ENCODE measurements at places on chromosomes 12 and 14. TPM values are rescaled to one million over a fixed set of nuclear protein-coding genes. Genes with fewer than 3 reads are reported as not detected.

GRCh38 chr14:93619176-93619793, 169.0 kb downstream of the PRIMA1 start:
- ATAC-seq: no peak

The ABCD2 gene
- 0.12 TPM for total RNA-seq

DNA sequence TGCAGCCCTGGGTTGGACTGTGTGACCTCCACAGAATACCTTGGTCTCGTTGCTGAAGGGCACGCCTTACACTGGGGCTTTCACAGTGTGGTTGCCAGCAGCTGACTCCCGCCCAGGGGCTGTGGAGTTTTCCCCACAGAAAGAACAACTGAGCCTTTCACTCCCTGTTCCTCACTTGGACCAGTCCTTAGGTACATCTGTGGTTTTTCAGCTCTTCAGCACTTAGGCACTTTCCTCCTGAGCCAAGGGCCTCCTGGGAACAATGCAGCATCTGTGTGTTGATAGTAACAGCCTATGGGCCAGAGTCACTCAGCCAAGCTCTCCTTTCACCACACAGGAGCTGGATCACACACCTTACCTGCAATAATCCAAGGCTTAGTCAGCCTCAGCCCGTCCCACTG, 25.0 kb downstream of the ERP27 start:
- peak; percentile 95 for ATAC-seq

GRCh38 chr12:1369938-1370500, 224.4 kb downstream of the FBXL14 start:
- ATAC-seq: no peak

DNA sequence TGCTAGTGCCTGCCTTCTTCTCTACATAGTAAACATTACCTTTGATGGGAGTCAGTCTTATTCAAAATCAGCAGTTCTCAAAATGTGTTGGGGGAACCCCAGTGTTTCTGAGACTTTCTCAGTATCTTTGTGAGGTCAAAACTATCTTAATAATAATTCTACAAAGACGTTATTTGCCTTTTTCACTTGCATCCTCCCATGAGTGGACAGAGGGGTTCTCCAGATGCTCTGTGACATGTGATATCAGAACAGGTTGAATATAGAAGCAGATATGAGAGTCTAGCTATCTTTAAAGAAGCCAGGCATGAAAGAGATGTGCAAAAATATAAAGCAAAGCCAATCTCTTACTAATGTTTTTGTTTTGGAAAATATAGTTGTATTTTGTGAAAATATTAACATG, 144.7 kb downstream of the KTN1 start:
- ATAC-seq: no peak

The CACNA2D4 gene
- 1.1 TPM for total RNA-seq

GRCh38 chr14:102238131-102238530, 66.8 kb downstream of the MOK start:
- ATAC-seq: no peak

DNA sequence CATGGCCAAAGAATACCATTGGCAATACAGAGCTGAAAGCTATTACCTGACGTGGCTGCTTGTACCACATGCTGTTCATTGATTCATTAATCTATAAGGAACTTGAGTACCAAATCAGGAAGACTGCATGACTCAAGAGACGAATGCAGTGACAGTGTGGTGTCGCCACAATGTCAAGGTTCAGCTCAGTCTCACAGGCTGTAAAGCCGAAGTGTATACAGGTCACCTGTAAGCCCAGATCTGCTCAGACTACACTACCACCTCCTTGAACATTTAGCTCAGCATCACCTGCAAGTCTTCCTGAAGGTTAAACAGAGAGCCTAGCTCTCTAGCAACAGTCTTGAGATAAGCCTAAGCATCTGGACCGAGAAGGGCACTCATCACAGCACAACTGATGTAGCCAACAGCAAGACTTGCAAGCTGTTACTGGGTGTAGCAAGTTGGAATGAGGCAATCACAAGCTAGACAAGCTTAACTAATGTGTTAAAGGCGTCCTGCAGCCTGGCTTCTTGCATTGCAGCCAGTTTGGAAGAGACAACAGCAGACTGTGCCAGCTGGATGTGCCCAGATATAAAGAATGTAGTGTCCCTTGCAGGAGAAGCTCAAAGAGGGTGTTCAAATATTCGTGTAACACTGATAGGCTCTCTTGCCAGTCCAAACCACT, 21.0 kb downstream of the TMTC1 start:
- peak; percentile 36 for ATAC-seq

The RHEBL1 gene
- total RNA-seq: 0.44 TPM

The FKBP3 gene
- total RNA-seq: 45.4 TPM

DNA sequence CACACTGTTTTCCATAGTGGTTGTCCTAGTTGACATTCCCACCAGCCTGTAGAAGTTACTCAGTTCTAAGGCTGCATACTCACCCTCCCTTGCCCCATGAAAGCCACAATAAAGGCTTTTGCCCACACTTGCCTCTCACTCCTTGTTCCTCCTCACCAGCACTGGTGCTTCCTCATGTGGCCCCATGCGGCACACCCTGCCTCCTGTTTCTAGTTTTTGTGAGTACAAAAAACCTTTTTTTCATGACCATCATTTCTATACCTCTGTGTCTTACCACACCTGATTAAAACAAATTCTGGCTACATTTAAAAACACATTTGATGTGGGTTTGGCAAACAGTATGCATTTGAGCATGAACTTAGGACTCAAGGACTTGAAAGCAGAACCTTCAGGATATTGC, 40.7 kb upstream of the RIN3 start:
- ATAC-seq: peak; percentile 49

DNA sequence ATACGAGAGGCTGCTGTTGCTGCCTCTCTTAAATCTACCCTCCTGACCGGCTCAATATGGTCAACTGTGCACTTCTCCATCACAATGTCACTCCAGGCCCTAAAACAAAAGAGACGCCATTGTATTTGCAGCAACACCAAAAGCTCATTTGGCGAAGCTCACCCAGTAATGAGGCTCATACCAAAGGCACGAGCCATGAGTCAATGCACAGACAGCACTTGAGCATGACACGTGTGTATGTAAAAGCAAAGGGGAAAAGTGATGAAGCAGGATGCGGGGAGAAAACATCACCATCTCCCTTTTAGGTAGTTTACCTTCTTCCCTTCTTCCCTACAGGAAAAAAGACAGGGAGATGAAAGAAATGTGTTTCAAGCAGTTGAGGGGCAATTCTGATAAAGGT, 150.3 kb downstream of the FOXN3 start:
- no peak for ATAC-seq

DNA sequence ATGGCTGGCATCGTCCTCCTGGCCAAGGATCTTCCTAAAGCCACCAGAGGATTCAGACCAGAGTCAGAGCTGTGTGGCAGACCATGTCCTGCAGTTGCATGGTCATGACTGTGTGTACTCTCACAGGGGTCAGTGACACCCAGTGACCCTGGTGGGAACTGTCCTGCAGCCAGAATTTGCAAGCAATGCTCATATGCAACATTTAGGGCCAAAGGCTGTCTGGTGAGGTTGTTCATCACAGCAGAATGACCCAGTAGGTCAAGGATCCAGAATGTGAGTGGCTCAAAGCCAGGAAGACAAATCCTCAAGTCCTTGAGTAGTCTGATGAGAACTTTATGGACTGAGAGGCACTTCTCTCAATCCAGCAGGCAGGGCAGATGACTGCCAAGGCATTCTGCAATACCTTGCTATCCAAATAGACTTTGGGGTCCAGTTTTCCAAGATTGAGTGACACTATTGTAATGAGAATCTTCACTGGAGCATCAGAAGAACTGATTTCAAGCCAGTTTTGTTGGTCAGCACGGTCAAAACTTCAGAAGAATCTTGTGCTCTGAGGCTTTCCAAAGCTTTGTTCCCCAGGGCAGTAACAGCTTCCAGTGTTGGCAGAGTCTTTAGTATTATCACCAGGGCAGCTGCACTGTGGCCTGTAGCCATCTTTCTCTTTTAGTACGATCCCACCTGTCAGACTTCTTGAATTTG, 122.0 kb downstream of the PTCSC3 start:
- ATAC-seq: no peak

DNA sequence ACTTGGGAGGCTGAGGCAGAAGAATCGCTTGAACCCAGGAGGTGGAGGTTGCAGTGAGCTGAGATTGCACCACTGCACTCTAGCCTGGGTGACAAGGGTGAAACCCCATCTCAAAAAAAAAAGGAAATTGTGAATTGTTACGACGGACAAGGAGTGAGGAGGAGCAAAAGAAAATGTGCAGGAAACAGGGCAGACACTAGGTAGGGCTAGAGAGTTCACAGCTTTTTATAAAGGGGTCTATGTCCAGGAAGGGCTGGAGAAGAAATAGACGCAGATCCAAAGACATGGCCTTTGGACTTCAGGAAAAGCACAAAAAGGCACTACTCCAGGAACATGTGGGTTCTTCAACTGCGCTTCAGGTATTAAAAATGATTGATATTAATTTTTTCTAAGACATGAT, 34.4 kb downstream of the ATG14 start:
- ATAC-seq: no peak

The MEG3 gene
- 7.4 TPM for total RNA-seq

- ATAC-seq: no peak
Observed at GRCh38 chr14:77148510-77149231, 7.1 kb upstream of the ZDHHC22 start.

DNA sequence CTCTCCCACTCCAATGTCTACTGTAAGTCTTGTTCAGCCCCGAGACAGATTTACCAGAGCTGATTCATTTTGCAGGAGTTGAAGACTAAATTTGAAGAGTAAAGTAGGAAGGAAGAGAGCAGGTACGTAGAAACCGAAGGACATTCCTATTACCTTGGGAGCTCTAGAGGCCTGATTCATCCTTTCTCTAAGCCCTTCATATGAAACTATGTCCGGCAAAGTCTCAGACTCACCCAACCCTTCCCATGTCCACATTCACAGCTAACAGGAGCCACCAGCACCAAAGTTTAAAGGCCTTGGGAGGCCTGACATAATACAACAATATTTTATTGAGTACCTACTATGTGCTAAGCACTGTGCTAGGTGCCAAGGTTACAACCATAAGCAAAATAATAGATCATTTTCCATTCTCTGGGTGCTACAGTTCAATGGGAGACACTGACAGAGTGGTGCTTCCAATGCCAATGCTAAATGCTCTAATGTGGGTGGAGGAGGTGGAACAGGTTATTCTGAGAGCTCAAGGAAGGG, 86.6 kb downstream of the PHLDA1 start:
- peak; percentile 66 for ATAC-seq

The OAS1 gene
- 37.2 TPM for total RNA-seq

The OR4K14 gene
- total RNA-seq: not detected

The RHOF gene
- 5.9 TPM for total RNA-seq

- no peak for ATAC-seq
Observed at GRCh38 chr12:98727196-98727595, 82.1 kb downstream of the APAF1 start.

DNA sequence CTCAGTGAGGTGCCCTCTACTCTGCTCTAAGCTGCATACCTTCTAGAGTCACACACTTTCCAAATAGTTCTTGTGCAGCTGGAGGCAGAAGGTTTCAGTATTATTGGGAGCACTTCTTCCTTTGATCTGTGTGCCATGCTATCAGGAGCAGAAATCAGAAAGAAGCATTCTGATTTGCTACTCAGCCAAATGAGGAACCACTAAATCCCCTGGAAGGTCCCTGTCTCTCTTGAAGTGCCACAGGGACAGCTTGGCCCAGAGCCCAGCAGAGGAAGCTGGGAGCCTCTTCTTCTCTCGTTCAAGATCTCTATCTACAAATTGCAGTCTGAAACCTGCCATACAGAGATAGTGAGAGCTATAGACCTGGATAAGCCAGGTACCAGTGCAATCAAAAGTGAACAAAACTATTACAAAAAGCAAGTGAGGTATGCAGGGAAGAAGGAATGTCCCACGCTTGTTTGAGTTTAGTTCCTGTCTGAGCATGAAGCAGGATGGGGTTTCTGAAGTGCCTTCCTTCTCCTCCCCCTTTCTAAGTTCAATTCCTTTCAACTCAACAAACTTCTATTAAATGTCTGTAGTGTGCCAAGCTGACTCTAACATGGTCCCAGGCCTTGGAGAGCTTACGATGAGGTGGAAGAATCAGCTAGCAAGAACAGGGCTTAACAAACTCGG, 100.9 kb upstream of the PARP11 start:
- ATAC-seq: no peak

GRCh38 chr12:61254225-61254624, 1006.0 kb upstream of the USP15 start:
- no peak for ATAC-seq

The HOXC13 gene
- total RNA-seq: 0.52 TPM

- no peak for ATAC-seq
Observed at GRCh38 chr14:73168274-73168673, 32.0 kb downstream of the PSEN1 start.

GRCh38 chr14:73264885-73265720, 27.8 kb downstream of the PAPLN start:
- no peak for ATAC-seq

DNA sequence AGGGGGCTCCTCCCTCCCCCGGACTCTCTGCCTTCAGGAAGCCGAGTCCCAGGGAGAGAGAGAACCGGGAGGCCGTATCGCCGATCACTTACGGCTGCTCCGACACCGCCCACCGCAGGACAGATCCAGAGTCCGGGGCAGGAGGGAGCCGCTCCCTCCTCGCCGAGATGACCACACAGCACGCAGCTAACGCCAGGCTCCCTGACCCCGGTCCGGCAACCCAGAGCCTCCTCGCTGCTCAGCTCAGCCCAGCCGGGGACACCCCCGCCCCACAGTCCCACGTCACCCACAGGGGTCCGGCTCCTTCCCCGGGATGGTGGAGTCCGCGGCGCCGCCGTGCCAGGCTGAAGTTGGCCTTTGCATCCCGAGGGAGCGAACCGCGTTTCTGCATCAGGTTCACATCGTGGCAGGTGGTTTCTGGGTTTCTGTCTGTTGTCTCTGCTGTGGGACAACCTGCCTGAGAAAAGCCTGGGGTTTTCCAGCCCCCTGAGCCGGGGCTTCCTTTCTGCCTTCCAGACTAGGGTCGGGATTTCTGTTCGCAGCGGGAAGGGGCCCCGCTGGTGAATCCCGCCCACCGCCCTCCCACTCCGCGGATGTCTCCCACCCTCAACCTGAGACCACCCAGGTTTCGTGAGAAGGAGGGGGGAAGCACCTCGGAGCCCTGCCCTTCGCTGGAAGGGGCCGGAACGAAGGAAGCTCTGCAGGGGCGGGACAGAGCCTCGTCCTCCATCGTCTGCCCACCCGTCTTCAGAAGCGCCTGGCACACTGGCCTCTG, 61.2 kb downstream of the NOC4L start:
- ATAC-seq: no peak

The B4GALNT1 gene
- 0.04 TPM for total RNA-seq

GRCh38 chr12:64039281-64039871, 182.7 kb downstream of the KICS2 start:
- peak; percentile 39 for ATAC-seq

The RAD52 gene
- 4.7 TPM for total RNA-seq

GRCh38 chr14:84288781-84289180, 1241.2 kb upstream of the FLRT2 start:
- no peak for ATAC-seq

The CMA1 gene
- total RNA-seq: 0.64 TPM

The LHX5 gene
- not detected for total RNA-seq

- ATAC-seq: no peak
Observed at GRCh38 chr12:124676714-124677462, 109.5 kb upstream of the NCOR2 start.

DNA sequence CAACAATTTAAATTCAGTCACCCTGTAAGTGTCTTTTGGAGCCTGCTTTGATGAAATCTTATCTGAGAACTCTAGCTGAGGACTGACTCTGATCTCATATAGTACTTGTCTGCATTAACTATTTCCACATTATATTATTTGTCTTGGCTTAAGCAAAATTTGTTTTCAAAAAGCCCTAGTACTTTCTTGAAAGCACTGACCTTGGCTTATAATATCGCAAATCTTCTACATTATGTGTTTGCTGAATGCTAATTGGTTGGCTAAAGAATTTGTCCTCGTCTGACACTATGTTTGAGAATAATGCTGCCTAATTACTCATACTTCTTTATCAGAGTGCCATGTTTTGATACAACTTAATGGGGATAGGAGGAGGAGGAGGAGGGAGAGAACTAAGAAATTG, 46.9 kb upstream of the FLRT2 start:
- no peak for ATAC-seq

Measured in esophagus mucosa (tissue), 1 donor.